ENCODE measurements at places on chromosomes 7 and 10. TPM values are rescaled to one million over a fixed set of nuclear protein-coding genes. Genes with fewer than 3 reads are reported as not detected.

- DNase-seq = no peak
These were observed 18.5 kb upstream of the ANTXRL start for GRCh38 chr10:46268076-46268881.

DNA sequence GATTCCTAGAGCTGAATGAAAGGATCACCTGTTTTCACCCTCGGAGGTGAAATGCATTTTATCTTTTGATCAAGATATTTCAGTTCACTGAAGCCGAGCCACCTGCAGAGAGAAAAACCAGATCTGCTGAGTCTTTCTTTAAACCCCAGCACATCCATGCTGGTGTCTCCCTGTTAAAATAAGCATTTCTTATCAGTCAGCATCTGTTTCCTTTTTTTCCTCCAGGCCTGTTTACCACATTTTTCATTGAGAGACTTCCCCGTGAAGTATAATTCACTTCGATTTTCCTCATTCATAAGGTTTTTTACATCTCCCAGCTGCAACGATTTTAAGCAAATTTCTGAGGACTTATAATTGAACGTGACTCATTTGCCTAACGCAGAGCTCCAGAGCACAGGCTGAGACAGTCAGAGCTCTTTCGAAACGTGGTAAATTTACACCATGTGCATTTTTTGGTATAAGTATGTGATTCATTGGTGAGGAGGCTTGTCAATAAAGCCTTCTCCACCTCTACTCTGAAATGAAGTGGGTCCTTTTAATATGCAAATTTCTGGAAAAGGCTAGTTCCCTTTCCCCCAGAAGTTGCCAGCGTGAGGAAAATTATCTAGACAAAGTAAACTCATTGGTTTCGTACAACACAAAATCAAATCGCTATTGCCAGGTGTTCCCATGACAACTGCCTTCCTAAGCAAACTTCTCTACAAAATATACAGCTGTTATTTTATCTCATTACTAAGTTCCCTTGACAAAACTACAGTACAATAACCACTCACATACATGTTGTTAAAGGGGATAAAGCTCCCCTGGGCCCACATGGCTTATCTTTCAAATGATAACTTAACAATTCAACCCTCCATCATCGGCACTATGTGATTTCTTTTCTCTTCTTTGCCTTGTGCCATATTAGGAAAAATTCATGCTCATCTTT lies 374.8 kb upstream of the AKR1E2 start:
- DNase-seq = no peak

DNA sequence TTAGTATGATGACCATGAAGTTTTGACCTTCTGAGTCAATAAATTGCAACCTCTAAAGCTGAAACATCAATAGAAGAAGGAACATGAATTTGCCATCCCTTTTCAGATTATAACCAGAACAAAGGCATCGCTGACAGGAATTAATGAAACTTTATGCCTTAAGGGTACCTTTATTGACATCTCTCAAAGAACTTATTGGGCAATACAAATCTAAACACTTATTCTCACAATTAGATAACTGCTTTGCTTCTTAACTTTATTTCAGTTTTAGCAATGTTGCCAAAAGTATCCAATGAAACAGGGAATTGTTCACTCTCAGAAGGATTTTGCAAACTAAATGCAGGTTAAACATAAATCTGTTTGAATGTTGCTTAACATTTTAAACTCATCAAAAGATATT lies 116.0 kb downstream of the ELAPOR2 start:
- no peak for DNase-seq

GRCh38 chr10:12287772-12288171 lies 61.6 kb upstream of the CAMK1D start:
- DNase-seq = no peak

The FGFR2 gene
- total RNA-seq = 0.36 TPM

GRCh38 chr7:79308192-79308591 lies 145.3 kb downstream of the MAGI2 start:
- DNase-seq = no peak

- no peak for DNase-seq
These were observed 22.5 kb downstream of the CEP41 start for GRCh38 chr7:130418306-130418705.

DNA sequence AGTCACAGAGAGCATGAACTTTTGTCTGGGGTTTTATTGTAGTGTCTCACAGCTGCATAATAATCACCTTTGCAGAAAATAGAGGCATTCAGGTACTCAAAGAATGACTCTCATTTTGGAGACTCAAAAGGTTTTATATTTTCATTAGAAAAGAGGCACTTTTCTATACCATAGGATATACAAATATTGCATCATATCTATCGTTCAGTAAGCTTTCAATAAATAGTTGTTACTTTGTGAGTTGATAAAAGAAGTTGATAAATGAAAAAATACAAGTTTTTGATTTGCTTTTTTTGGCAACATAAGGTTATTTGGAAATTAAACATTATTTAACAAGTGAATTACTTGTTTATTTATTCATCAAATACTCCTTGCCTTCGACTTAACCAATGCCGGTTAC lies 279.9 kb downstream of the ARL4A start:
- no peak for DNase-seq

DNA sequence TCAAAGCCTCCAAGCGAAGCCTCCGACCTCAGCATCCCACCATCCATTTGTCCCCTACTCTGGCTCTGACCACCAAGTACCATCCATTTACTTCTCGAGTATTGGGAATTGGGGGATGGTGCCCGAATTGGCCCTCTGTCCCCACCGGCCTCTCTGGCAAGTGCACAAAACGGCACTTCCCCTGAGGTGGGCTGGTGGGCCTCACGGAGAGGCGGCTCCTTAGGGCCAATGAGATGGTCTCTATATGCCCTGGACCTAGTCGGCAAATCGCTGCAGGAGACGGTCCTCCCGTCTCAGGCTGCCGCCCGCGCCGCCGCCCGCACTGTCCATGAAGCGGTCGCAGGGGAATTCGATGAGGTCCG lies 2.8 kb downstream of the TRIL start:
- no peak for DNase-seq

GRCh38 chr10:35097510-35097909 lies 7.4 kb upstream of the CUL2 start:
- DNase-seq = no peak

- no peak for DNase-seq
These were observed 2.0 kb downstream of the CYP26C1 start for GRCh38 chr10:93062514-93063143.

The SUN3 gene
- not detected for total RNA-seq

GRCh38 chr10:124592736-124593430 lies 131.3 kb downstream of the LHPP start:
- peak; percentile 7 for DNase-seq

DNA sequence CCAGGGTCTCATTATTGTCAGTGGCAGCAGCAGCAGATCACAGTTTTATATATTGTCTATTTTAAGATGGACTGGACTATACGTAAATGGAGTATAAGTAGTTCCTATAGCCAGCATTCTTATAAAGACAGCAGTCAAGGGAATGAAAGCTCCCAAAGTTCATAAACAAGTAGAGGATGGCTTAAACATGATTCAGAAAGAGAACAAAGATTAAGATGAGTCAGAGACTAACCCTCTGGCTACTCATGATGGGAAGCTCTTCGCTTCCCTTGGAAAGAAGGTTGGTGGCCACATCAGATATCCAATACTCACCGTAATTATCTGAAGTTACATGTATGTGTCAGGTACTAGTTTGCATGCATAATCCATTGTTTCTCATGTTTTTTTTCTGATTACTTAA lies 277.0 kb downstream of the INHBA start:
- no peak for DNase-seq

The IFRD1 gene
- 24.6 TPM for total RNA-seq

DNA sequence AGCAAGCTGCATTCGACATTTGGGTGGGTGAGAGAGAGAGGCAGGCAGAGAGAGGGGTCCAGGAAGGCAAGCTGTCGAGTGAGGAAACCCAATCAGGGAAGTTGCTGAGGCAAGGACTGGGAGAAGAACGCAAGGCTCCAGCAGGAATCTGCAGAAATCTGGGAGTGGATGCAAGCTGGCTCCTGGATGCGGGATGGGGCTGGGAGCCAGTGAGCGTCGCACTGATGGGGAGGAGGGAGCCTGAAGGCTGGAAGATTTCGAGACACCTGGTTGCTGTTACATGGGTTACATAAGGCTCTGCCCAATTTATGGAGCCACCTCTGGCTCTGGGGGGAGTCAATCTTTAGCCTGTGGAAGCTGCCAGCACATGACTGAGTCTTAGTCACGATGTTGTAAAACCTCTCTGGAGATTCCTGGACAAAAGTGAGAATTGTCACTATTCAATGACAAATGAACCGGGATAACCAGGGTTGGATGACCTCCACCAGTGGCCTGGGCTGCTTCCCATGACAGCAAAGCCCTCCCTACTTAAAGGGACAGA lies 51.1 kb upstream of the ADRB1 start:
- DNase-seq = no peak

DNA sequence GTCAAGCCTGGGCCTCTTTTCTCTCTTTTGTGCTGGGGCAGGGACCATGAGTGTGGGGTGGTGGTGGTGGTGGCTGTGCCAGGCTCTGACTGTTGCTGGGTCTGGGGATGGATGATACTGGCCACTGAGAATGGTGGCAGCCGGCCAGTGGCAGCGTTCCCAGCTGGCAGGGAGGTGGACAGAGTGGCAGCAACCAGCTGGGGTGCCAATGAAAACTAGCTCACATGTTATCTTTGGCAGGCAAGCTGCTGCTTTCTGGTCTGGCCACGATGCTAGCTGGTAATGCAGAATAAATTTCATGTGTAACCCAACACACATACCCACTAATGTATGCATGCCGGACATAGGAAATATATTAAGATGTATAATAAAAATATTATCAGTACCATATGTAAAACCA lies 95.0 kb upstream of the SLC26A5 start:
- peak; percentile 84 for DNase-seq

DNA sequence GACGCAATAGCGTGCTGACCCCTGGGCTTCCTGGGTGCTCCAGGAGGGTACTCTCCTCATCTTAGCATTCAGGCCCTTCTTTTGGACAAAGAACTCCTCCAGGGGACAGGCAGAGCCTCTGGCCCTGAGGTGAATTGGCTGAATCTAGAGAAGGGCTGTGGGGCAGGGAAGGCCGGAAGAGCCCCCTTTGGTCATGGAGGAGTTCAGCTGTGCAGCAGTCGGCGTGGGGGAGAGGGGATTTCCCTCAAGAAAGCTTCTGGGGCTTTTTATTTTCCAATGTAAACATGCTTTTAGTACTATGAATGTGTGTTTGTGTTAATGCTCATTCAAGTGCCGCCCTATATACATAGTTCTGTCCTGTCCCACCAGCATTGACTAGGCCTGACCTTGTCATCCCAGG lies 38.8 kb downstream of the FIGNL1 start:
- no peak for DNase-seq

GRCh38 chr10:123149162-123149567 lies 1.2 kb downstream of the HMX2 start:
- DNase-seq = no peak

The UPF2 gene
- 17.3 TPM for total RNA-seq

GRCh38 chr7:69219381-69219780 lies 378.9 kb upstream of the AUTS2 start:
- no peak for DNase-seq

GRCh38 chr7:2116989-2117591 lies 115.7 kb downstream of the MAD1L1 start:
- DNase-seq = peak; percentile 72

All from left ventricle myocardium inferior (tissue), 1 donor.